ENCODE measurements at places on chromosomes 7 and 10.

GRCh38 chr10:22629852-22630233, 84.5 kb downstream of the PIP4K2A start:
- DNase-seq: no peak

- no peak for DNase-seq
Observed at GRCh38 chr7:150321788-150322113, 1.4 kb upstream of the LRRC61 start.

DNA sequence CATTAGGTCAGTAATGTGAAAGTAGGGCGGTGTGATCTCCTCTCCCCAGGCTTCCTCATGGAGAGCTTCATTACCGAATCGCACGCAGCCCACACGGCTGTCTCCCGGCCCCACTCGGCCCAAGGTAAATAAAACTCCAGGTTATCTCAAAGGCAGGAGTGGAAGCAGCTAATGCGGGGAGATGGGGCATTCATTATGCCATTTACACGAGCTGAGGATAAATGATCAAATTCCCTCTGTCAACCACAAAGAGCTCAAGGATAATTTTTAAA, 93.5 kb downstream of the ADARB2 start:
- no peak for DNase-seq

DNA sequence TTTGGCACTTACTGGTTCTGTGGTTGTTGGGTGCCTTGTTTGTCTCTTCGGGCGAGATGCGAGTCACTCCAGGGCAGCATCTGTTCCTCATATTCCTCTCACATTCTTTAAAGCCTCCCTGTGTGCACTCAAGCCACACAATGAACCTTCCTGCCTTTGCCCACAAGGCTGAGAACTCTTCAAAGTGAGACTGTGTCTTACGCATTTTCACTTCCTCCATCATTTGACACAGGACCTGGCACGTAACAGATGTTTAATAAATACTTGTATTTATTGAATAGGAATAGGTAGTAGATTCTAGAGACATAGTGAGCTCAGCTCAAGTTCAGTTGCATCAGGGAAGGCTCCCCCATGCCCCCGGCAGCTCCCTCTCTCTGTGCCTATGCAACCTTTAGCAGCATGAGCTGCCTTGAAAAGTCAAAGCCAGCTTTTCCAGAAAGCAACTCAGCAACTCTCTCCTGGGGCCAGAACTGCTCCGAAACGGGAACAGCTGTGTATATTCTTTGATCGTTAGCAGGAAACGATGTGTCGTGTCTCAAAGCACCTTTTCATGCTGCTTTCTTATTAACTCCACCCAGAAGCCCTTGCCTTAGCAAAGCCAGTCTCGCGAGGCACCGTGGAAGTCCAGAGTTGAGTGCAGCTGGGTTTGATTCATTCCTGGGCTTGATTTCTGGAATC, 97.5 kb downstream of the PFKFB3 start:
- DNase-seq: peak; percentile 14

DNA sequence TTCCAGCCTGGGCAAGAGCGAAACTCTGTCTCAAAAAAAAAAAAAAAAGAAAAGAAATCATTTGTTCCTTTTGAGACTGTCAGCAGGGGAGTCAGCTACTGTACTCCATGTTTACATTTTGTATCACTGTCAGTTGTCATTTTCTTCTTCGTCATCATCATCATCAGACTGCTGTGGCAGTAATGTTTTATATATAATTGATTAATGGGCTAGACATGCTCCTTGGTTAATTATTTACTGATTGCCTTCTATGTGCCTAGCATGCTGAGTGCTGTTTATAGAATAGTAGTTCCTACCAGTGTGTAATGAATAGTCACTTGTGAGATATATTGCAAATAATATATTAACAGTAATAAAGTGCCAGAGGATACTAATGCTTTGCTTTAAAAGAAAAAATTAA, 50.5 kb downstream of the VCL start:
- no peak for DNase-seq

DNA sequence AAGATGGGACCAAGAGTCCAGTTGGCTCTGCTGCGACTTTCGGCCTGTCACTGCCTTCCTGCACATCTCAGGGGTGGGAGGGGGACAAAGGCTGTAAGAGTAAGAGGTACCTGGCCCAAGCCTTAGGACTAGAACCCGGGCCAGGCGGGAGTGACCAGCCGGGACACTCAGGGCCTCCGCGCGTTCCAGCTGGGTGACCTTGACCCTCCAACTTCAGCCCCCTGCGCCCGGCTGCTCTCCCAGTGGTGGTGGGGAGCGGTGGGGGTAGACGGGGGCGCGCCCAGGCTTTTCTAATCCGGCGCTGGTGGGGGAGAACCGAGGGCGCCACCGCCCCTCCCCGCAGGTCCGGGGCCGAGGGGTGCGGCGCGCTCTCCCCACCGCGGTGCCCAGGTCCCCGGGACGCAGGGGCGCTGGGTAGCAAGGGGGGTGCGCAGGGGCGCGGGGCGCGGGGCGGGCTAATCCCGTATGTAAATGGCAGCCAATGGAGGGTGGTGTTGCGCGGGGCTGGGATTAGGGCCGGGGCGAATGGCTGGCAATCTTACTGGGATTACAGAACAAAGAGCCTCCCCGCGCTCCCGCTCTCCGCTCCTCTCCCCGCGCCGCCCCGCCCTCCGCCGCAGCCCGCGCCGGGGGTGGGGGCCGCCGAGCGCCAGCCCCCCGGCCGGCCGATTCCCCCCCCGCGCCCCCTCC, at the start of gene GTF2IRD1:
Gene GTF2IRD1 (plus strand): TSS at position 585 of the 690 bp plus-strand sequence. CDS start 54,175 bp downstream, outside the sequence.
- DNase-seq: peak; percentile 53

DNA sequence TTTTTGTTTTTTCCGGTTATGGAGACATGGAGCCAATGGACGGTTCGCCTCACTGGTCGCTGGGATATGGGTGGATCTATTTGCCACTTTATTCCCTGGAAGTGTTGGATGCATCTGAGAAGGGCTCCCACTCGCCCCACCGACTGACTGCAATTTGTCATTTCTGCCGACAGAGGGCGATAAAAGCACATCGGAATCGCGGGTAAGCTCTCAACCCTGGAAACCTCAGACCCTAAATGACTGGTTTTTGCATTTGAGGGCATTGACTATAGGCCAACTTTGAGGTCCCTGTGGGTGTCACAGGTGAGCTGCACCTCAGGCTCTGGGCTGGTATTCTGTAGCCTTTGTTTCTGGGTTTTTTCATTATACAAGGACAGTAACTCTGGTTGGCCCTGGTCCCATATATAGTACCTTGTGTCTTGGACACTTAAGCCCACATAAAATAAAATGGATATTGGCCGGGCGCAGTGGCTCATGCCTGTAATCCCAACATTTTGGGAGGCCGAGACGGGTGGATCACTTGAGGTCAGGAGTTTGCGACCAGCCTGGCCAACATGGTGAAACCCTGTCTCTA, 11.9 kb upstream of the OPALIN start:
- no peak for DNase-seq

GRCh38 chr7:68417659-68418058, 1180.6 kb upstream of the AUTS2 start:
- DNase-seq: no peak

GRCh38 chr7:124667312-124668153, 98.1 kb downstream of the GPR37 start:
- DNase-seq: no peak

- DNase-seq: no peak
Observed at GRCh38 chr7:80439894-80440821, 71.7 kb downstream of the GNAT3 start.

DNA sequence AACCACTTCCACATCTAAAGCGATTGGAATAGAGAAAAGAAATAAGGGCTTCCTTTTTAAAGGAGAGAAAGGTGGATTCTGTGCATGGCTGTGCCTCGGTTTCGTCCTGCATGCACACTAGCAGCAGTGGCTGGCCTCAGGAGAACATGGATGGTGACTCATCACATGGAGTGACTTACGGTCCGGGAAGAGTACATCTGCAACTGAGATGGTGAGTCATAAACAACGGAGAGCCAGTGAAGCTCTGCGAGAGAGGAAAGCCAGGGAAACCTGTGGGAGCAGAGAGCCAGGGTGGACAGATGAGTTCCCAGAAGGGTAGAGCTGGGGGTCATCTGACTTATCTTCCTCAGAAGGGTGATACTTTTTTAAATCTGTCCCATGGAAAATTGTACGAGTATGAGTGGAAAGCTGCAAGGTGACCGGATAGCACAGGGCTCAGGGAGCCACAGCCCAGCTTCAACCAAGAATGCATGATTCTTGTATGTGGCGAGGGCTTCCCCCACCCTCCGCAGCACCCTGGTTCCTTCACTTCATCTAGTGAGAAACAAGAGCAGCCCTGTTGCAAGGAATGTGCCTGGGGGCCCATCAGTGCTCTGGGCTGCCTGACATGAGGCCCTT, 259.1 kb downstream of the KLF6 start:
- no peak for DNase-seq

- peak; percentile 13 for DNase-seq
Observed at GRCh38 chr7:114944745-114945625, 23.1 kb downstream of the MDFIC start.
